Karpas-422 (cell line): ENCODE measurements at places on chromosomes 16 and 17. TPM values are rescaled to one million over a fixed set of nuclear protein-coding genes. Genes with fewer than 3 reads are reported as not detected.

The IGF2BP1 gene
- total RNA-seq: not detected in 2 replicates

GRCh38 chr16:2952679-2953078, 11.4 kb upstream of the KREMEN2 start:
- peaks cover 11% of the 10 kb centered on the region for H3K4me1 ChIP-seq
- no peak for DNase-seq
- H3K36me3 ChIP-seq: no peaks in the 10 kb centered on the region
- no peak overlapping the region for H3K27ac ChIP-seq
- H3K27me3 ChIP-seq: no peaks in the 10 kb centered on the region
- no peak overlapping the region for H3K4me3 ChIP-seq

DNA sequence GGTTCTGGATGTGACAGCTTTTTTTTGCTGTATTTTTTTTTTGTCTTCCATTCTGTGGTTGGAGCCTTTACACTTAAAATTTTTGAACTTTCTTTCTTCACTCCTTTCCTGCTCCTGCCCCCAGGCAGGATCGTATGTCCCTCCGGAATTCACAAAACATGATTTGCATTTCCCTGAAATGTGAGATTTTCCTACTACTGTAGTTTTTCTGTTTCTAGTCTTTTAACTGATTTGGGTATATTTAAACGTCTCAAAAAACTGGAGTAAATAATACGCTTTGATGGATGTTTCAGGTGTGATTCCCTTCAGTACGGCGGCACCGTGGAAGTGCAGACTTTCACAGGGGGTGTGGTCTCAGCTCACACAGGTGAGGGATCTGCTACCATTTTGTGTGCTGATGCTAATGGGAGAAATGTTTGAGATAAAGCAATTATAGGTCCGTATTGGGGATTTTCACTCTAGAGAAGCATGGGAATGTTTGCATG, 686 bp downstream of the SRCAP start:
- peaks cover 28% of the 10 kb centered on the region for H3K36me3 ChIP-seq
- H3K27me3 ChIP-seq: no peaks in the 10 kb centered on the region
- no peak for DNase-seq
- peak overlapping the region; percentile 77 for H3K4me3 ChIP-seq
- H3K27ac ChIP-seq: peak overlapping the region; percentile 96

The PPP1R27 gene
- 0.25 TPM in 1 of 2 replicates, not detected in the other for total RNA-seq

The DBNDD1 gene
- 0.43 TPM in 1 of 2 replicates, not detected in the other for total RNA-seq

DNA sequence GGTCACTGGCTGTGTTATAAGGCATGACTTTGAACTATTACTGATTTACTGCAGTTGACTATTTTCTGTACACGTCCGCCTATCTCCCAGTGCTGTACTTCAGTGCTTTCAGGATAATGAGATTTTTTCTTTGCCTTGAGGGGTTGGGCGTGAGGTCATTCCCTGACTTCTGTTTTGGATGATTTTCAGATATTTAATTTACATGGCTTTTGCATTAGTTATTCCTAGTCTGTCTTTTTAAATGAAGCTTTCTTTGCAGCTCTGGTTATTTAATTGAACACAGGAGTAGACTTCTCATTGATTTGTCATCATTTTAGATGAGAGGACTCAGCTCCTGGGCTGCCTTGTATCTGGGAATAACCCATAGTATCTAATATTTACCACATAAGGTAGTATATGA, 23.7 kb downstream of the WIPF2 start:
- H3K36me3 ChIP-seq: no peaks in the 10 kb centered on the region
- no peak overlapping the region for H3K27ac ChIP-seq
- DNase-seq: no peak
- no peak overlapping the region for H3K4me3 ChIP-seq

DNA sequence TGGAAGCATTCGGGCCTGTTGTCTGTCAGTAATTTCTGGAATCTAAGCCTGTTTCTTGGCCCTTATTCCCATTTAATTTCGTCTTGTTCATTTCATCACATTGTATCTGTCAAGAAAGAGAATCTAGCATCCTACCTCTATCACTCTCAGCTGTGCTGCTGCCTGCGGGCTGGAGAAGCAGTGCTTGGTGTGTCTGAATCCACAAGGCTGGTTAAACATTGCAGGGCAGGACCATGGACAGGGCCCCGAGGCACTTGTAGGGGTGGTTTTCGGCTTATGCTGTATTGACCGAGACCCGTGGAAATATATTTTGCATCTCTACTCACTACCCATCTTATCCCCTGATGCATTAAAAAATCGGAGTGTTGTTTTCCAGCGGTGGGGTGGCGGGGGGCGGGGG, 3.1 kb downstream of the RAB11FIP4 start:
- H3K36me3 ChIP-seq: no peaks in the 10 kb centered on the region
- H3K27me3 ChIP-seq: no peaks in the 10 kb centered on the region
- no peaks in the 10 kb centered on the region for H3K4me1 ChIP-seq
- peak; percentile 85 for DNase-seq
- H3K27ac ChIP-seq: no peak overlapping the region

GRCh38 chr16:72722552-72722951, 325.4 kb downstream of the ZFHX3 start:
- no peak overlapping the region for H3K27ac ChIP-seq
- H3K27me3 ChIP-seq: no peaks in the 10 kb centered on the region
- DNase-seq: no peak

DNA sequence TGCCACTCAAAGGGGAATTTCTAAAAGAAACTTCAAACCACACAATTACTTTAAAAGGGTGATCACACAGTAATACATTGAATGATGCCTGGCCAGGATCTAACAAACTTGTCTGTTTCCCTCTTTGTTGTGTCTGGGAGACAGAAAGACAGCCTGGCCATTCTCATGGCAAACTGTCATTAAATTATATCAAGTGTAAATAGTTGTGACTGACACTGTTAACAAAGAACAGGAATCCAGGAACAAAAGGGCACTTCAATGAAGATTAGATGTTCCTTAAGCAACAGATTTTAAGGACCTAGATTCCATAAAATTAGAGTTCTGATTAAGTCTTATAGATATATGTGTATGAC, 383.6 kb downstream of the KCNJ2 start:
- H3K27ac ChIP-seq: no peak overlapping the region
- no peaks in the 10 kb centered on the region for H3K36me3 ChIP-seq
- no peaks in the 10 kb centered on the region for H3K27me3 ChIP-seq
- no peak for DNase-seq
